ENCODE measurements at places on chromosomes 2 and 18. TPM values are rescaled to one million over a fixed set of nuclear protein-coding genes. Genes with fewer than 3 reads are reported as not detected.

DNA sequence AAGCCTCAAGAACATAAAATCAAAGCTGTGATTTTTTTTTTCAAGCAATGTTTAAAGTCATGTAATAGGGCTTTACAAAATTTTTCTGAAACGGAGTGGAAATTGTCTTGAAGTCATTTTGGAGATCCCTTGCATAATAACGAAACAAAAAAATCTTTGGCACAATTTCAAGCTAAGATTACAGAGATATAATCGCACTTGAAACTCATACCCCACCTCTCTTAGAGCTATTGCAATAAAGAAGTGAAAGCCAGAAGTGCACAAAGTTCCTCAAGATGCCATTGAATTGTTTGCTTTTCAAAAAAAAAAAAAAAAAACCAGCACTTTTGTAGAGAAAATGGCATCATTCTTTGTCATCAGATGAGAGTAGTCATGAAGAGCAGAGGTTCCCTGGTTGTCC, 152.3 kb downstream of the PAX3 start:
- no peak for DNase-seq

DNA sequence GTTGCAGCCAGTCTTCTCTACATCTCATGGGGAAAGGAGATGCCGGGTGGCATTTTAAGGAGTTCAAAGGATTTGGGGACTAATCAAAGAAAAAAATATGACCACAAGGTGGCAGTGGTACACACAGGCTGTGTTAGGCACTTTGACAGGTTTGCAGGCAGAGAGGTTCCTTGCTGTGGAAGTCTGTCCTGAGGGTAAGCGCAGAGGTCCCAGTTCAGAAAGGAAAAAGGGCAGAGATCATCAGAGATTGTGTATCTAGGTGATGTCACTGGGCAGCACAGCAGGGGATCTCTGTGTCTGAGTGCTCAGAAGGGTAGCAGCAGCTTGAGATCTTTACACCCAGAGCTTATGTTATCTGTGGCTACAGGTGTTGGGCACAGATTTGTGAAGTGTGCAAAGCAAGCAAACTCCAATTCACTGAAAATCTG, 231.4 kb downstream of the LRRTM1 start:
- DNase-seq = peak; percentile 39

GRCh38 chr2:65025453-65026123, 30.6 kb upstream of the CEP68 start:
- no peak for DNase-seq

DNA sequence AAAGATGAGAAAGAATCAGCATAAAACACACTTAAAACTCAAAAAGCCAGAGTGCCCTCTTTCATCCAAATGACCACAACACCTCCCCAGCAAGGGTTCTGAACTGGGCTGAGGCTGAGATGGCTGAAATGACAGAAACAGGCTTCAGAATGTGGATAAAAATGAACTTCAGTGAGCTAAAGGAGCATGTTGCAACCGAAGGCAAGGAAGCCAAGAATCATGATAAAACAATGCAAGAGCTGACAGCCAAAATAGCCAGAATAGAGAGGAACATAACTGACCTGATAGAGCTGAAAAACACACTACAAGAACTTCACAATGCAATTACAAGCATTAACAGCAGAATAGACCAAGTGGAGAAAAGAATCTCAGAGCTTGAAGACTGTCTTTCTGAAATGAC, 12.2 kb upstream of the PSMA8 start:
- no peak for DNase-seq

DNA sequence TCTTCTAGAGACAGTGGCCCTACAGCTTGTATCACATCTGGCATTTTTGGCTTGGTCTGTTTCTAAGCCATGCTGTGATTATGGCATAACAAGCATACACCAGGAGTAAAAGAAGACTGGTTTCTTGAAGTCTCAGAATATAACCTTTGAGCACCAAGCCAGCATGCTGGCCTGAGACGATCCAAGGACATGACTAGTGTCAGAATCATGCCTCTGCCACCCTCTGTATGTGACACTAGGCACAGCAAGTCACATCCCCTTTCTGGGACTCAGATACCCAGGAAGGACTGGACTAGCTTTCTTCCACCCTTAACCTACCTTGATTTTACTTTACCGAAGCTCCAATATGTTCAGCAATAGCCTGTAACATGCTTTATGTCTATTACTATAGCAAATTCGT, 345.5 kb downstream of the SETBP1 start:
- no peak for DNase-seq

- no peak for DNase-seq
These were observed 18.6 kb downstream of the RMC1 start for GRCh38 chr18:23521907-23522306.

GRCh38 chr2:112065966-112066365, 10.9 kb downstream of the TMEM87B start:
- DNase-seq = no peak

GRCh38 chr2:929011-929735, 21.5 kb upstream of the SNTG2 start:
- no peak for DNase-seq

GRCh38 chr2:50720697-50721315, 311.1 kb downstream of the NRXN1 start:
- DNase-seq = no peak

Gene IL18R1
- total RNA-seq = 46.7 TPM

GRCh38 chr18:66138642-66139041, 387.8 kb downstream of the CDH7 start:
- no peak for DNase-seq

- DNase-seq = no peak
These were observed 111.6 kb downstream of the RNF144A start for GRCh38 chr2:7028846-7029245.

DNA sequence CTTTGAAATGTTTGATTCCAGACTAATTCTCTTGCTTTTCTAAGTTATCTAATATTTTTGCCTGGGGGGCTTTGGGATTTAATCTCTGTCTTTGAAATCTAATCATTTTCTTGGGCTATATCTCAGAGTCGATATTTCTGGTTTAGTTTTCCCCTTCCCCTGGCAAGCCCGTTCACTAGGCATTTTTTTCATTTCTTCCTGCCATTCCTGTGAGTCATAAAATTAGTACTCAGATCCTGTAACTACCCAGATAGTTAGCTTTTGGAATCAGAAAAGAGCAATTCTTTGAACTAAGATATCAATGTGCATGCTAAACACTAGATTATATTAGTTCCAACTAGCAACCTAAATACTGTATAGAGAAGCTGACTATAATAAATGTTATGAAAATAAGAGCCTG, 29.4 kb upstream of the RNF149 start:
- DNase-seq = no peak

GRCh38 chr2:36223259-36223658, 132.3 kb upstream of the CRIM1 start:
- DNase-seq = no peak

- no peak for DNase-seq
These were observed 424.3 kb downstream of the DCC start for GRCh38 chr18:52764316-52764715.

DNA sequence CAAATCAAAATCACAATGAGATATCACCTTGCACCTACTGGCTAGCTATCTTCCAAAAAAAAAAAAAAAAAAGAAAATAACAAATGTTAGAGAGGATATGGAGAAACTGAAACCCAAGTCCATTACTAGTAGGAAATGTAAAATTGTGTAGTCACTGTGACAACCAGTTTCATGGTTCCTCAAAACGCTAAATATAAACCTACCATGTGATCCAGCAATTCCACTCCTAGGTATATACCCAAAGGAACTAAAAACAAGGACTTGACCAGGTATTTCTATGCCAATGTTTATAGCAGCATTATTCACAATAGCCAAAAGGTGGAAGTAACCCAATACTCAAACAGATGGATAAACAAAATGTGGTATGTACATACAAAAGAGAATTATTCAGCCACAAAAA, 11.7 kb upstream of the SCRN3 start:
- no peak for DNase-seq

DNA sequence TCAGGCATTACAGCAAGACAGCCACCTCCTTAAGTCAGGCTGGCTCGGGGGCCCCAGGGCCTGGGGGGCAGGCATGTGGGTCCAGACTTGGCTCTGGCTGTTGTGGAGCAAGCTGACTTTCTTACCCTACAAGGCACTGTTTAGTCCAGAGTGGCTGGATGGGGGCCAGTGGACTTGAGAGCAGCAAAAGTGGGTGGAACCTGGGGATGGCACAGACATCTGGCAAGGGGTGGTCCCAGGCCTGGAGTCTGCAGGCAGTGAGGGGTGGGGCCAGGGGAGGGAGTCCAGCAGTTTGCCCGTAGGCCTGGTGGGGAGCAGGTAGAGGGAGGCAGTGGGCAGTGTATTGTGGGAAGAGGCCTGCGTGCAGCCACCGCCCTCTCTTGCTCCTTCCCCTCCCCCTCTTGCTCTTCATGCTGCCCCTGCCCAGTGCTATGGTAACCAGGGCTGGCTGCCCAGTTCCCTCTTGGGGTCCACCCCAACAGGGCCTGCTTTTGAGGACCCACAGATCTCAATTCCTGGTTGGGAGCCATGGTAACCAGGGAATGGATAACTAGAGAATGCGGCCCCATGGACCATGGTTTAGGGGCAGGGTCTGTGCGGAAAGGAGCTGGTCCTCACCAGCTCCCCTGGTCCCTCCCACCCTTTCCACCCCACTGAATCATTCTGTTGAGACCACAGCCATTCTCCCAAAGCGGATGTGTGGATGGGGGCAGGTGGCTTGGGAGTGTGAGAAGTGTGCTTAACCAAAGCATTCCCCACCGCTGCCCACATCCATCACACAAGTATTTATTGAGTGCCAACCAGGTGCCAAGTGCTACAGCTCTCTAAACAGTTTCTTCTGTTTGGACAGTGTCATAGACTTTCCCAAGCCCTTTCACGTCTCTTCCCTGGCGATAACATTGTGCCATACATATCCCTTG, 19.3 kb downstream of the SPEG start:
- no peak for DNase-seq

Gene EML6
- total RNA-seq = 1.7 TPM

Gene UPP2
- total RNA-seq = not detected

Gene AQP4
- not detected for total RNA-seq

DNA sequence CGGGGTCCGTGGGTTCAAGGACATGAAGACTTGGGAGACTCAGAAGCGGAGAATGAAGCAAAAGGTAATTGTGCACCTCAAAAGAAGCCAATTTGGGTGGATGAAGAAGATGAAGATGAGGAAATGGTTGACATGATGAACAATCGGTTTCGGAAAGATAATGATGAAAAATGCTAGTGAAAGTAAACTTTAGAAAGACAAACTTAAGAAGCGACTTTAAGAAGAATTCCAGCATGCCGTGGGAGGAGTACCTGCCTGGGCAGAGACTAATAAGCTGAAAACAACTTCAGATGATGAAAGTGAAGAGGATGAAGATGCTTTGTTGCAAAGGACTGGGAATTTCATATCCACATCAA, 43.5 kb downstream of the PSTPIP2 start:
- DNase-seq = no peak

DNA sequence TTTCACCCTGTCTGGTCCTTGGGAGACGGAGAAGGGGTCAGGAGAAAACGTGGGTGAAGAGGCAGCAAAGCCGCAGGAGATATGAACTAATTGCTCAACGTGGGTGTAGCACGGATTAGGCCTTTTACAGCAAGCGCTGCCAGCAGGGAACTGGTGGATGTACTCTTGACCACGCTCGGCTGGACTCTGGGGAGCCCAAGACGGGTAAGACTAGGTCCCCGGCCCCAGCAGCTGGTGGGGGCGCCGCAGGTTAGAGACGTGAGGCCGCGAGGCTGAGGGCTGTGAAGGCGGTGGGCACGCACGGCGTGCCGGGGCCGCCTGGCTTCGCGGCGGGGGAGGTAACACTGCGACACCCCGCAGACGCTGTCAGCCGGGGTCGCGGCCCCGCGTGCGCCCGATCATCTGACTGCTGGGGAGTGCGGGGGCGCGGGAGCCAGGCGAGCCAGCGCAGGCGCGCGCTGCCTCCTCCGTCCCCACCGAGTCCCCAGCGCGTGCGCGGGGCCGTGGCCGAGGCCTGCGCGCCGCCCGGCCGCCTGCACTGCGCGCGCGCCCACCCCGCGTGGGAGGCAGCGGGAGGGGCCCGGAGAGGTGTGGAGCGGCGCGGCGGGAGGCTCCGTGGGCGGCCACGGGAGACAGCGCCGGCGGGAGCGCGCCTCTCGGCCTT, at the start of gene CLIP4:
TSS of gene CLIP4 (plus strand) at position 470 of the 664 bp plus-strand sequence. CDS start 5,974 bp downstream, outside the sequence.
- peak; percentile 89 for DNase-seq

Gene TSPYL6
- not detected for total RNA-seq

Gene CLEC4F
- 0.33 TPM for total RNA-seq

Gene KCNF1
- not detected for total RNA-seq

DNA sequence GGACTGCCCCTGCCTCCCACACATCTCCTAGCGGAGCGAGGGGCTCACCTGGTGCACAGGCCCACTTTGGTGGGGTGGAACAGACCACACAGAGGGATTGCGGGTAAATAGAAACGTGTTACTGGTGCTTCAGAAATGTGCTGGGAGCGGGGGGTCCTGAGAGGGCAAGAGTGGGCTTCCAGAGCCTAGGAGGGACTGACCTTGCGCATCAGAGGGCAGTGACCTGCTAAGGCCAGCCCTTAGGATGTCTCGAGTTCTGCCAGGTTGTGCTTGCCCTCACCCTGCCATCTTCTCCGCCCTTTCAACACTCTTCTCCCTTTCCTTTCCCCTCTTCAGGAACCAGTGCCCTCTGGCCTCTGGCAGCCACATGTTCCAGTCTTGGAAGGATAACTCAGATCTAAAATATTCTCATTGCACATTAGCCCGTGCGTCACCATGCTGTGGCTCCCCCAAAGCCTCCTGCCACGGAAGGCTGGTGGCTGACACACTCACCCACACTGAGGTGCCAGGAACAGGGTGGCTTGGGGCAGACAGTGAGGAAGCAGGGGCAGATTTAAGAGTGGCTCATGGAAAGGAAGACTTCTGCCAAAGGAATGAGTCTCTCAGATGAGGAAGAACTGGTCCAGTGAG, 89.6 kb downstream of the MCFD2 start:
- no peak for DNase-seq

DNA sequence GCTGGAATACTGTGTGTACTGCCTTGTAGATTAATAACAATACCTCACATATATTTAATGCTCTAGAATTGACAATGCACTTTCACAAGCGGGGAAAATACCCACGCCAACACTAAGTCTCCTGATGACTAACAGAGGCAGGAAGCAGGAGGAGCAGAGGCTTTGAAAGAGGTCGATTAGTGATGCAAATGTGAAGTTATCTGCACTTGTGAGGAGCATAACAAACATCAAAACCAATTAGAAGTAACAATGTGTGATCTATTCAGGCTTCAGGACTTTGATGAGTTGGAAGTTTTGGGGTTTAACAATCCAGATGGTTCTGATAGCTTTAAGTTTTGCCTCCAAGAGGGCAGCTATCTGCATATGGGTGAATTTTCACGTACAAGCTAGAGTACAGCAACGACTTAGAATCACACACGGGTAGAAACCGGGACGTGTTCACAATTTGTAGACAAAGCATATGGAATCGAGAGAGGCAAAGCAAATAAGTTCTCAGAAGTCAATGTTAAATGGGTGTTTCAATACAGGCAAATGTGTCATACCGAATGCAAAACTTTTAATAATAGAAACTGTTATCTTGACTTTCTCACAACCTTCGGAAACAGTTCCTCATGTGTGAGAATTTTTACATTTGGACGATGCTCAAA, 114.5 kb downstream of the METTL8 start:
- no peak for DNase-seq
